Stimulated activated CD4-positive, alpha-beta T cell treated with anti-CD3 and anti-CD28 coated beads, Interleukin-4, amount 100 ng/mL, for 1 hour (primary cell): ENCODE measurements at places on chromosomes 2 and 18.

DNA sequence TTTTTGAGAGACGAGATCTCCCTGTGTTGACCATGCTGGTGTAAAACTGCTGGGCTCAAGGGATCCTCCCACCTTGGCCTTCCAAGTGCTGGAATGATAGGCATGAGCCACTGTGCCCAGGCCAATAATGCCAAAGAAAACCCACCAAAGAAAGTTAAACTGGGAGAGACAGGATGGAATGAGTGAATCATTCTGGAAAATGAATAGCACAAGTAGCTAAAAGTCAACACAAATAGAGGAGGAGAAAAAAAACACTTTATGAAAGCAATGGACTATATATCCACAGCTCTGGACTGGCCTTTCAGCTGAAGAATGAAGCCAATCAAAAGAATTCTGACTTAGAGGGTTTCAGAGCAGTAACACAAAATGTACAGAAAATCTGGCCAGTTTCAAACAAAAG is 23.9 kb downstream of the IAH1 start:
- no peak for DNase-seq

DNA sequence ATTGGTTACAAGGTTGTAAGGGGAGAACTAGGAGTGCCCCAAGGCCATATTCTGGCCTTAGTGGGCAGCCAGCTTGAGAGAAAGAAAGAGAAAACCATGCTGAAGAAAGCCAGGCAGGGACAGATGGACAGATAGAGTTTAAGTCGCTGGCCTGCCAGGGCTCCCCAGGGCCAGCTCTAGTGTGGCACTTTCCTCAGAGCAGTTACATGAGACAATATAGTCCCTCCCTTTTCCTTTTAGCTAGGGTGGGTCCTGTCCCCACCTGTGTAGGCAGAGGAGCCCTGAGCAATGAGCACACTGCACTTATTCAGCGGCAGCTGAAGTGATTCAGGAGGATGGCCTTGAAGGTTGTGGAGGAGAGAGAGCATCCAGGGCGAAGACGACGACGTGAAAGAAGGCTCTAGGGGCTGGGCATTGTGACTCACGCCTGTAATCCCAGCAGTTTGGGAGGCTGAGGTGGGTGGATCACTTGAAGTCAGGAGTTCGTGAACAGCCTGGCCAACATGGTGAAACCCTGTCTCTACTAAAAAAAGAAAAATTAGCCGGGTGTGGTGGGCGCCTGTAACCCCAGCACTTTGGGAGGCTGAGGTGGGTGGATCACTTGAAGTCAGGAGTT is 152.0 kb upstream of the SLC1A4 start:
- DNase-seq: no peak

GRCh38 chr18:57576316-57576715 is 10.2 kb downstream of the FECH start:
- DNase-seq: no peak

DNA sequence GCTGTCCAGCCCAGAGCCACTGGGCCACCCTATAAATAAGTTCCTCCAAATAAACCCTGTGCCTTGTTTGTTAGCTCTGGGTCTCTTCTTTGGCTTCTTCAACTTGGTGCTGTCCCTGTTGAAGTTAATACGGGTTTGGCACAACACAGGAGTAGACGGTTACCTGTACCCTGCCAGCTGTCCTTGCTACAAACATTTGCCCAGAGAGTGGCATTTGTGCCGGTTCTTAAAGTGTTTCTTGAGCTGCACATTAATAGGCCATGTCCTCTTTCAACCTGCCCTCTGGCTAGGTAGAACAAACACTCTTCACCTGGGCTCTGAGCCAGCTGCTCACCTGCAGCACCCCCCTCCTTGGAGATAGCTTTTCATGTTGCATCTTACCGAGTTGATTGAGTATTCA is 139.2 kb downstream of the NEDD4L start:
- DNase-seq: no peak

DNA sequence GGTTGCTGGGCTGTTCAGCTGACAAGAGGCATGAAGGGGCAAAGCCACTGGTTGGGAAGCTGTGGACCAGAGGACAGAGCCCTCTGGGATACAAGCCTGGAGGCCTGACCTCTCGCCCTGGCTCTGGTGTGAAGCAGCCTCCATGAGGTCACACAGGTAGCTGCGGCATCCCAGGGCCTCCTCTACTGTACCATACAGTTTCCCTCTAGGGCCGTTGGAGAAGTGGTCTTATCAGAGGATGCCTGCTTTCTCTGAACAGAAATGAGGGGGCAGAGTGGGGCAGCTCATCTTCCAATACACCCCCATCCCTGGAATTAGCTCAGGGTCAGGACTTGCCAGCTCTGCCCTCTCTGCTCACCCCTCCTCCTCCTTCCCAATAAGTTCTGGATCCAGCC is 135.1 kb upstream of the SMAD2 start:
- DNase-seq: no peak

DNA sequence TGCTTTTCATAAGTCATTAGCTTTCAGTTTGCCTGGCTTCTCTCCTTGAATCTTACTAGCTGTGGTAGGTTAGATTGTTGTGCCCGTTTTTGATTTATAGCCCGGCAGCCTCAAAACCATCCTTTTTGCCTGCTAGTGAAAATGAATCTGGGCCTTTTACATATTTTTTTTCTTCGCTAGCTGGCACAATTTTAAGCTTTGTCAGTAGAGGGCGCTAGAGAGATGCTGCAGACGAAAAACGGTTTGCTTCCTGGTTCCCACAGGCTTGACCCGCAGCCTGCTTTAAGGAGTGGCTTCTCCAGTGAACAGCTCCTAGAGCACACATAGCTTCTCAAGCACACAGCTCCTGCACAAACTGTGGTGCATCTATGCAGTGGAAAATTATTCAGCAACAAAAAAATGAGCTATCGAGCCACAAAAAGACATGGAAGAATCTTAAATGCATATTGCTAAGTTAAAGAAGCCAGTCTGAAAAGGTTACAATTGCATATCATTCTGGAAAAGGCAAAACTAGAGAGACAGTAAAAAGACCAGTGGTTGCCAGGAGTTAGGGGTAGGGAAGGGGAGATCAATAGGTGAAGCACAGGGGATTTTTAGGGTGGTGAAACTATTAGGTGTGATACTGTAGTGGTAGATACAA is 47.9 kb downstream of the E2F6 start:
- DNase-seq: no peak

DNA sequence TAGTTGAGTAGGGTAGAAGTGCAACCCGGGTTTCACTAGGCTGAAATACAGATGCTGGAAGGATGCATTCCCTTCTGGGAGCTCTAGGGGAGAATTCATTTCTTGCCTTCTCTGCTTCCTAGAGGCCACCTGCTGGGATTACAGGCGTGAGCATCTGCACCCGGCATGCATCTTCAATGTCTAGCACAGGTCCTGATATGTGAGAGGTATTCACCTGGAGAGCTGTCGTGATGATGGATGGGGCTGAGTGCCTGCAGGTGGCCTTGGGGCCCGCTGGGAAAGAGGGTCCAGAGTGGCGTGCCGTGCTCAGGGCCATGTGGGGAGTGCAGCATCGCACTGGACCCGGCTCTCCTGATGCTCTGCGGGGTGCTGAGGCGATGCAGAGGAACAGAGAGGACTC is 6.6 kb upstream of the NTSR2 start:
- no peak for DNase-seq

DNA sequence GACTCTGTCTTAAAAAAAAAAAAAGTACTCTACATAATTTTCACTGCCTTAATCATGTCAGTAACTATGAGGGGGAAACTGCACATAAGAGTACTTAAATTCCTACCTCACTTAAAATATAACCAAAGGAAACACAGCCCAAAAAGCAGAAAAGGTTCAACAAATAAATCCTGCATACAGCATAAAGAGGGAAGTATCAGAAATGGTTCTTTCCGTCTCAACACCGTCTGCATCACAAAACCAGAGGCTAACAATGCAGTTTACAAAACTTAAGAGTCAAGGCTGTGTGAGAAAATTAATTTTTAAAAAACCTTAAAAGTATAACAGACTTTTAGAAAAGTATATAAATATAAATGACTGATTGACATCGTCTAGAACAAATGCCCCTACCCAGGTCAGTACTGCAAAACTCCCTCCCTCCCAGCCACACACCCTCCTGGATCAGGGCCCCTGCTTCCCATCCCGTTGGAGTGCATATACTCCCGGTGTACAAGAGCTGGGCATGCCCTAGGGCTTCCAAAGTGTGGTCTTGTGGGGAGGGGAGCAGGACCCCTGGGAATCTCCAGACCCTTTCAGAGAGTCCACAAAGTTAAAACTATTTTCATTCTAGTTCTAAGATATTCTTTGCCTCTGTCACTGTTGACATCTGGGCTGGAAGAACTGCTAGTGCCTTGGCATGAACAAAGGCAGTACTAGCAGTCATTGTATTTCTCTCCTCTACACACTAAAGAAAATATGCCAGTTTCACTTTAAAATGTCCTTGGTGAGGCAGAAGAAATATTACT is 67.0 kb upstream of the SERTAD2 start:
- DNase-seq: no peak

GRCh38 chr2:134287323-134287722 is 33.5 kb downstream of the MGAT5 start:
- DNase-seq: no peak

DNA sequence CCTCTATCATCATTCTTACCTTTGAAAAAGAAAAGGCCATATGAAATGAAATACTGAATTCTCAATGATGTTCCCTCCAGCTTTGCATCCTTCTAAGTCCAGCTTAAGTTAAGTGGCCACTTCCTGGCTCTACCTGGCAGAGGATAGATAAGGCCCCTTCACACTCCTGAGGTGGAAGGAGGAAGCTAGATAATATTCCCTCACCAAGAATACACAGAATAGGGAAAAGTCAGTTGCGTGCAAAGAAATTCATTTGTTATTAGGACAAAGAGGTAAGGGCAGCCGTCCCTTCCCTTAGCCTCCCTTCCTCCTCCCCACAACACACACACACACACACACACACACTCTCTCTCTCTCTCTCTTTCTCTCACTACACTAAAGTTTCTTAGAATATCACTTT is 37.5 kb downstream of the OLA1 start:
- DNase-seq: no peak

DNA sequence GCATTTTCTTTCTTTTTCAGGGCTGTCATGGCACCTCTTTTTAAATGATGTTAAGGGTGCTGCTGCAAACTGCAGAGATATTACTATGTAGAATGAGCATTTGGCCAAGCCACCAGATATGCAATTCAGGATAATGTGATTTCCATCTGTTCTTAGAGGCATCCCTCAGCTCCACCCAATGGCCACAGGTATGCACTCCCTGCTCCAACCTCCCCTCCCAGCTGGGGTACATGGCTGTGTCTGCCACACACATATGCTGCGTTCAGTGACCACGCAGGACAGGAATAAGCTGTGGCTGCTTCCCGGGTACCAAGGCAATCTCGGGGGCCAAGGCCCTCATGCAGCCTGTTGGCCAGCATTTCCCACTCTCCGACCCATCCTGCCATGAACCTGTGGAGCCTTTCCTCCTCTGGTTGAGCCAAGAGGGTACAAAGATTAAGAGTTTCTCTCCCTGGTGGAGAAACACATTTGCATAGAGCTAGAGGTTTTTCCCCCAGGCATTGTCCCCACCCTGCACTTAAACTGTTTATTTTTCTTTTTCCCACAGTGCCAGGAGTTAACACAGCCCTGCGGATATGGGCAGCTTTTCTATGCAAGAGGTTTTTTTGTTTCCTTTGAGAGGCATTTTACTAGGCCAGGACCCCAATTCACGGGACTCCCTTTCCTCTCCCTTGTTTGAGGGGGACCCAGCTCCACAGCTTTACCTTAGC is 147.0 kb downstream of the GCA start:
- no peak for DNase-seq

DNA sequence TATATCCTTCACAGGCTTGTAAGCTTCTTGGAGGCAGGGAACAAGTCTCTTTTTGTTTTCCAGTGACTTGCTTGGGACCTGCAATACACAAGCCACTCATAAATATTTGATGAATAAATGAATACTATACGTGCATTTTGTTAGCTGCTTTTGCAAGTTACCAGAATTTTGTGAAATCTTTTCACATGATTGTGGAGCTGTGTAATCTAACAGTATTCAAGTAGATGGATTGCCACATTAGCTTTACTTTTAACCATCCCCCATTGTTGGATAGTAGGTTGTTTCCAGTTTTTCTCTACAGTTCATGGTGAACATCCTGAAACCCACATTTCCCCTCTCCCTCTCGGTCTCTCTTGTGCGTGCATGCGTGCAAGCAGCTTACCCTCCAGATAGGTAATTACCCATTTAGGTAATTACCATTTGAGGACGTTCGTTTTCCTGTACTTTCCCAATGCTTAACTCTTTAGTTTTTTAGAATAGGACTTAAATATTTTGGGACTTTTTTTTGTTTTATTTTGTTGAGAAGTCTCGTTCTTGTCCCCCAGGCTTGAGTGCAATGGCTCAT is 12.5 kb downstream of the ZNF407 start:
- DNase-seq: no peak

- no peak for DNase-seq
Measured at GRCh38 chr18:2641638-2642037, 13.9 kb upstream of the SMCHD1 start.

DNA sequence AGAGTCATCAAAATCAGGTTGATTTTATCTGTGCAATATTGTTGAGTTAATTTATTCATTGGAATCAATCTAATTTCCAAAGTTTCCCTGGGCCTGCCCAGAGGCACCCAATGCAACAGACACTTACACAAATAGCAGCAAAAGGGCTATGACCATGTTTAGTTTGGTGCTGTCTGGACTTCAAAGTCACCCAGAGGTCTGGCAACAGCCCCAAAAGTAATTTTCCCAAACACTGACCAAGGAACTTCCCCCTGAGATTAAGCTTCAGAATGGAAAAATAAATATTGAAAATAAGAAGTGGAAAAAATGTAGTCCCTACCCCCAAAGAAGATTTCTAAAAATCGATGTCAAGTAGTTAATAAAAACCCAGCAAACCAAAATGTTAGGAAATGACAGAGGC is 70.9 kb upstream of the RNF152 start:
- DNase-seq: no peak

DNA sequence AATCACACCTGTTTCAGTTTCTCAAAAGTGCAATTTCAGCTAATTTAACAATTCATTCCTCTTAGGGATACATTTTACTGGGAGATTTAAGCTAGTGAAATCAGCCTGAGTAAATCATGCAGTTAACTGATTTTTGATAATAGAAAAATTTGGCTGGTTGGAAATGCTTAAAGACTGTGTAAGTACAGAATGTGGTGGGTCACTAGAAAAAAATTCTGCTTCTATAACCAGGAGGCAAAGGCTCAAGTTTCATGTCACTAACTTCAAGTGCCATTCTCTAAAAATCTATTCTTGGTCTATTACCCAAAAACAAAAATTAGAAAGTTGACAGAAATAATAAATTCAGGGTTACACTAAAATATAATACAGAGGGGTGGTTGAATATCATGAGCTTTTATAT is 271.3 kb downstream of the CCDC178 start:
- no peak for DNase-seq

DNA sequence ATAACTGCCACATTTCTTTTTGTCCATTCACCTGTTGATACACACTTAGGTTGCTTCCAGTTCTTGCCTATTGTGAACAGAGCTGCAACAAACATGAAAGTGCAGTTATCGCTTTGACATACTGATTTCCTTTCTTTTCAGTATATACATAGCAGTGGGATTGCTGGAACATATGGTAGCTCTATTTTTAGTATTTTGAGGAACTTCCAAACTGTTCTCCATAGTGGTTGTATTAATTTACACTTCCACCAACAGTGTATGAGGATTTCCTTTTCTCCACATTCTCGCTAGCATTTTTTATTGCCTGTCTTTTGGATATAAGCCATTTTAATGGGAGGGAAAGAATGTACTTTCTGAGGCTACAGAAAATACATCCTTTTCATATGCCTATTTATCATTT is 167.4 kb downstream of the GULP1 start:
- DNase-seq: no peak
